Activated naive CD8-positive, alpha-beta T cell treated with anti-CD3 and anti-CD28 coated beads, Interleukin-2, amount 10 ng/mL, durations not matched to agents 7 days and 5 days (primary cell): ENCODE measurements at places on chromosomes 3 and 15. TPM values are rescaled to one million over a fixed set of nuclear protein-coding genes. Genes with fewer than 3 reads are reported as not detected.

DNA sequence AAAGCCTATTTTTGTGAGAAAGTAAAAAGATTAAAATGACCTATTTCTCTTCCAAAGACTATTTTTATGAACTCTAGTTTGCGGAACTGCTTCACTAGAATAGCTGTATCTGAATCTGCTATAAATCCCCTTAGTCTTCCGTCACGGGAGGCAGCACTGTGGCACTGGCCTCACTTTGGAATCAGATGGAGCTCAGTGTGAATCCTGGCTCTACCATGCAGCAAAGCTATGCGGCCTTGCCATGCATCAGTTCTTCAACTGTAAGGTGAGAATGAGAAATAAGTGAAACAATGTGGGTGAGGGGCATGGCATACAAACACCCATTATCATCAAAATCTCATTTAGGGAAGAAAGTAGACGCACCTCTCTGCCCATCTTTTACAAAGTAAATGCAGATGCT, 27.5 kb upstream of the CSPG5 start:
- H3K4me1 ChIP-seq: no peaks in the 10 kb centered on the region
- no peak overlapping the region for H3K4me3 ChIP-seq
- H3K36me3 ChIP-seq: peaks cover 24% of the 10 kb centered on the region
- no peak for DNase-seq

GRCh38 chr15:85618956-85619491, 175.7 kb downstream of the KLHL25 start:
- H3K27me3 ChIP-seq: no peaks in the 10 kb centered on the region
- no peak overlapping the region for H3K4me3 ChIP-seq
- no peak overlapping the region for H3K27ac ChIP-seq

- H3K4me1 ChIP-seq: peaks cover 16% of the 10 kb centered on the region
- no peak overlapping the region for H3K4me3 ChIP-seq
- H3K27ac ChIP-seq: no peak overlapping the region
- H3K36me3 ChIP-seq: no peaks in the 10 kb centered on the region
- peaks cover 5% of the 10 kb centered on the region for H3K27me3 ChIP-seq
- DNase-seq: no peak
Measured at GRCh38 chr15:56774356-56774755, 41.0 kb upstream of the ZNF280D start.

Gene CDHR4
- total RNA-seq: not detected

DNA sequence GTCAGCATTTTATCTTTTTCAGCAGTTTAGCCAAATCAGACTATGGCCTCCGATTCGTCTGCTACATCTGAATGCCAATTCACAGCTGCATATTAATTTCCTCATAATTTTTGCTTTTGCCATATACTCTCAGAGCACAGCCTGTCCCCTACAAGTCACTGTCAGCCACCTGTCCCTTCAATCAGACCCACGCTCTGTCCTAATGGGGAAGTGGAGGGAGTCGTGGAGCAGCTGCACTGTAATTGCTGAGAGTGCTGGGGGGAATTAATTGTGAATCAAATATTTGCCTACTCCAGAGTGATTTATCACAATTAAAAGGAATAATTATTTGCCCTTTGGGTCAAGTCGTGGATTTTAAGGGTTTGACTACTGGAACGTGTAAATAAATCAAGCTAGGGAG, 75.5 kb downstream of the EBLN2 start:
- no peak overlapping the region for H3K4me3 ChIP-seq
- H3K27ac ChIP-seq: no peak overlapping the region
- no peaks in the 10 kb centered on the region for H3K4me1 ChIP-seq

DNA sequence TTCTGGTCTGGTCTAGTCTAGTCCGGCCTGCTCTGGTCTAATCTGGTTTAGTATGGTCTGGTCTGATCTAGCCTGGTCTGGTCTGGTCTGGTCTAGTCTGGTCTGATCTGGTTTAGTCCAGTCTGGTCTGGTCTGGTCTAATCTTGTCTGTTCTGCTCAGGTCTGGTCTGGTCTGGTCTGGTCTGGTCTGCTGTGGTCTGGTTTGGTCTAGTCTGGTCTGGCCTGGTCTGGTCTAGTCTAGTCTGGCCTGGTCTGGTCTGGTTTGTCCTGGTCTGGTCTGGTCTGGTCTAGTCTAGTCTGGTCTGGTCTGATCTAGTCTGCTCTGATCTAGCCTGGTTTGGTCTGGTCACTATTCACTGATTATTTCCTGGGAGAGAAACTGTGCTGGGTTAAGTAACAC, 84.1 kb upstream of the PRR23E start:
- H3K27ac ChIP-seq: no peak overlapping the region
- peaks cover 3% of the 10 kb centered on the region for H3K36me3 ChIP-seq
- DNase-seq: no peak
- peaks cover 5% of the 10 kb centered on the region for H3K27me3 ChIP-seq
- no peak overlapping the region for H3K4me3 ChIP-seq
- no peaks in the 10 kb centered on the region for H3K4me1 ChIP-seq
